ENCODE measurements at places on chromosomes 3 and 15.

- H3K36me3 ChIP-seq: no peaks in the 10 kb centered on the region
- no peak overlapping the region for H3K4me3 ChIP-seq
- H3K4me1 ChIP-seq: no peaks in the 10 kb centered on the region
- peaks cover 25% of the 10 kb centered on the region for H3K27me3 ChIP-seq
Measured at GRCh38 chr3:127485396-127486170, 105.0 kb downstream of the TPRA1 start.

- H3K36me3 ChIP-seq: no peaks in the 10 kb centered on the region
- H3K4me1 ChIP-seq: no peaks in the 10 kb centered on the region
- no peak for ATAC-seq
- no peak overlapping the region for H3K27ac ChIP-seq
- H3K27me3 ChIP-seq: no peaks in the 10 kb centered on the region
Measured at GRCh38 chr3:159293493-159293892, 491.6 kb downstream of the MFSD1 start.

- no peaks in the 10 kb centered on the region for H3K36me3 ChIP-seq
- H3K4me3 ChIP-seq: no peak overlapping the region
- no peak overlapping the region for H3K27ac ChIP-seq
- no peaks in the 10 kb centered on the region for H3K4me1 ChIP-seq
- H3K27me3 ChIP-seq: no peaks in the 10 kb centered on the region
- no peak for ATAC-seq
Measured at GRCh38 chr3:87595798-87596197, 319.4 kb upstream of the POU1F1 start.

GRCh38 chr3:174822320-174822719, 36.8 kb upstream of the NAALADL2 start:
- H3K4me1 ChIP-seq: no peaks in the 10 kb centered on the region
- H3K36me3 ChIP-seq: no peaks in the 10 kb centered on the region
- H3K27me3 ChIP-seq: no peaks in the 10 kb centered on the region
- H3K4me3 ChIP-seq: no peak overlapping the region
- no peak overlapping the region for H3K27ac ChIP-seq
- no peak for ATAC-seq

DNA sequence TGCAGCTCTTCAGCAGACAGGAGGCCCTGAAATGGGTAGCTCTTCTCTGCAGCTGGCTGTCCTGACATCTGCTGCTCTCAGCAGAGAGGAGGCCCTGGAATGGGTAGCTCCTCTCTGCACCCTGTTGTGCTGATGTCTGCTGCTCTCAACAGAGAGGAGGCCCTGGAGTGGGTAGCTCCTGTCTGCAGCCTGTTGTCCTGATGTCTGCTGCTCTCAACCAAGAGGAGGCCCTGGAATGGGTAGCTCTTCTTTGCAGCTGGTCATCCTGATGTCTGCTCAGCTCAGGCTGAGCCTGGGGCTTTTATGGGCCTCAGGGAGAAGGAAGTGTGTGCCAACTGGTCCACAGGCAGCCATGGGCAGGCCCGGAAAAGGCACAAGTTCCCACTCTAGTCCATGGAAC, 66.6 kb downstream of the PIK3CB start:
- H3K36me3 ChIP-seq: peaks cover 18% of the 10 kb centered on the region
- H3K27ac ChIP-seq: no peak overlapping the region
- no peaks in the 10 kb centered on the region for H3K4me1 ChIP-seq
- H3K4me3 ChIP-seq: no peak overlapping the region

DNA sequence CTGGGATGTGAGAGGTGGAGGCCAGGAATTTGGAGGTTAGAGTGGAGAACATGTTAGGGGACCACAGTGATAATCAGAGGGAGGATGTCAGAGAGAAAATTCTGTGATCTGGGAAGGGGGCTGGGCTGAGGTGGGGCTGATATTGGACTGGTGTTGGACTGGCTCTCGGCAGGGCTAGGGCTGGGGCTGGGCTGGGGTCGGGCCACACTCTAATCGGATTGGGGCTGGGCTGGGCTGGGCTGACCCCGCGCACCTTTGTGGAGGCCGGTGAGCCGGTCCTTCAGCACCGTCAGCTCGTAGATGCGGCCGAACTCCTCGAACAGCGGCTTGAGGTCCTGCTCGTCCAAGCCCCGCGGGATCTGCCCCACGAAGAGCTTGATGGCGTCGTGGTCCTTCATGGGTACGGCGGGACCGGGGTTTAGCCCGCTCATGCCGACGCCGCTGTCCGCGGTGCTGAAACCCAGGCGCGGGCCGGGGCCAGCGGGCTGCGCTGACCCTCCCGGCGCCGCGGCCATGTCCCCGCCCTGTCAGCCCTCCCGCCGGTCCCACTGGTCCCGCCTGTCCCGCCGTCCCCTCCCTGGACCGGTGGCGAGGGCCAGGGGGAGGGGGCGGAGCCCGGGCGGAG, 485 bp downstream of the CELF6 start:
- peaks cover 11% of the 10 kb centered on the region for H3K4me1 ChIP-seq
- H3K36me3 ChIP-seq: no peaks in the 10 kb centered on the region
- peak overlapping the region; percentile 58 for H3K4me3 ChIP-seq
- H3K27ac ChIP-seq: peak overlapping the region; percentile 40
- peak; percentile 89 for ATAC-seq

DNA sequence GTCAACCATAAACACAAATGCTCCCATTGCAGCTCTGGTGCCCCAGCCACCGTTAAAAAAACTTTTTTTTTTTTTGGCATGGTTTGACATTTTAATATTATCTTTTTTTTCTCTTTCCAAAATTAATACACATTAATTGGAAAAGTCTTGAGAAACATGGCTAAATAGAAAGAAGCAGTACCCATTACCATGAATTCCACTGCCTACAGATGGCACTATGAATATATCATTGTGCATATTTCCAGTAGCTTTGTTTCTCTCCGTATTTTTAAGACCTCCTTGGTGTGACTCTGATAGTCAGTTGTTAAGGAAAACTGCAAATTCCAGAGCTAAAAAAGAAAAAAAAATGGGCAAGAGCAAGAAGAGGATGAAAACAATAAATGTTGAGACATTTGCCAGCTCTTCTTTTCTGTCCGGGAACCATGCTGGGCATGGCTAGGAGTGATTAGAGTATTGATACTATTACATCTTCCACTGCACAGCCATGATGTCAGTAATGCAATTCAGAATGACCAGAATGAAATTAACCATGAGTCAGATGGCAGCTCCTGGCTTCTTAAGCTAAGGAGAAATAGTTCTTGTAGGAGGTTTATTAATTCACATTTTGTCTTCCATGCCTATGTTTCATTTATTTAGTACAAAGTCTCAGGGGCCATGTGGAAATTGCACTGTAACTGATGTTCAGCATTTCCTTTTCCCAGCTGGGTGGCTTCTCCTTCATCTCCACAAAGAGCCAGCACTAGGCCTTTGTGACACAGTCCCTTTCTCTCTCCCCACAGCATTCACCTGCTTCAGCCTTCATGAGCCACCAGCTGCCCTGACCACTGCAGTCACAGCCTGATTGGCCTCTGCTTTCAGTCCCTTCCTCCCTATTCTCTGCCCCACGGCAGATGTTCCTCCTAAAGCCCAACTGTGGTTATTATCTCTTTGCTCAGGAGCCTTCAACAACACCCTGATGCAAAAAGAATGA, 31.8 kb downstream of the SLC7A14 start:
- no peak overlapping the region for H3K27ac ChIP-seq
- peaks cover 8% of the 10 kb centered on the region for H3K27me3 ChIP-seq
- H3K4me1 ChIP-seq: no peaks in the 10 kb centered on the region
- ATAC-seq: no peak
- H3K36me3 ChIP-seq: no peaks in the 10 kb centered on the region
- no peak overlapping the region for H3K4me3 ChIP-seq

- H3K4me1 ChIP-seq: peaks cover 8% of the 10 kb centered on the region
- no peak overlapping the region for H3K4me3 ChIP-seq
- H3K36me3 ChIP-seq: no peaks in the 10 kb centered on the region
- no peaks in the 10 kb centered on the region for H3K27me3 ChIP-seq
- H3K27ac ChIP-seq: peak overlapping the region; percentile 18
- ATAC-seq: no peak
Measured at GRCh38 chr3:25155652-25156471, 272.2 kb upstream of the RARB start.

DNA sequence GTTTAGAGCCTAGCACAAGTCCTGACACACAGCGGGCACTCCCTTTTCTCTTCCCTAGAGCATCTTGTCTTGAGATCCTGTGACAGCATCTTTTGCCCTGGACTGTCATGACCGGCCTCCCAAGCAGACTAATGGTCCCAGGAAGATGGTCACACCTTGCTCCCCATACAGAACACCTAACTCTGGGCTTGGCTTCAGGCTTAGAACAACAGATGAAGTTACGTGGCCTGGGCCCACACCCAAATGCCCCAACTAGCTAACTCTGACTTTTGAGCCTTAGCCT, 781 bp upstream of the IP6K1 start:
- no peaks in the 10 kb centered on the region for H3K27me3 ChIP-seq
- peaks cover 24% of the 10 kb centered on the region for H3K36me3 ChIP-seq
- peak overlapping the region; percentile 99 for H3K27ac ChIP-seq
- H3K4me3 ChIP-seq: no peak overlapping the region
- ATAC-seq: no peak

- ATAC-seq: peak; percentile 75
- no peak overlapping the region for H3K4me3 ChIP-seq
- H3K36me3 ChIP-seq: no peaks in the 10 kb centered on the region
- peaks cover 34% of the 10 kb centered on the region for H3K4me1 ChIP-seq
- no peak overlapping the region for H3K27ac ChIP-seq
- peaks cover 8% of the 10 kb centered on the region for H3K27me3 ChIP-seq
Measured at GRCh38 chr15:51380999-51381806, 39.7 kb downstream of the GLDN start.

Measured in gastroesophageal sphincter (tissue), 4 donors.